ENCODE measurements at places on chromosomes 12 and 14. TPM values are rescaled to one million over a fixed set of nuclear protein-coding genes. Genes with fewer than 3 reads are reported as not detected.

C14orf119 gene
- 56.8 TPM for total RNA-seq

ADSS1 gene
- 9.9 TPM for total RNA-seq

CMAS gene
- 28.5 TPM for total RNA-seq

SERPINA10 gene
- total RNA-seq, result not detected

TNFAIP2 gene
- 16.7 TPM for total RNA-seq

ITPR2 gene
- total RNA-seq, result 18.7 TPM

CACNA1C gene
- 27.0 TPM for total RNA-seq

OAS2 gene
- not detected for total RNA-seq

SLC4A8 gene
- total RNA-seq, result 2.4 TPM

SYNE3 gene
- total RNA-seq, result 21.4 TPM

- H3K4me1 ChIP-seq, result no peaks in the 10 kb centered on the region
- no peak for DNase-seq
- H3K4me3 ChIP-seq, result no peak overlapping the region
- no peaks in the 10 kb centered on the region for H3K27me3 ChIP-seq
Observed at GRCh38 chr12:111616177-111616623, 17.1 kb upstream of the ATXN2 start.

DNA sequence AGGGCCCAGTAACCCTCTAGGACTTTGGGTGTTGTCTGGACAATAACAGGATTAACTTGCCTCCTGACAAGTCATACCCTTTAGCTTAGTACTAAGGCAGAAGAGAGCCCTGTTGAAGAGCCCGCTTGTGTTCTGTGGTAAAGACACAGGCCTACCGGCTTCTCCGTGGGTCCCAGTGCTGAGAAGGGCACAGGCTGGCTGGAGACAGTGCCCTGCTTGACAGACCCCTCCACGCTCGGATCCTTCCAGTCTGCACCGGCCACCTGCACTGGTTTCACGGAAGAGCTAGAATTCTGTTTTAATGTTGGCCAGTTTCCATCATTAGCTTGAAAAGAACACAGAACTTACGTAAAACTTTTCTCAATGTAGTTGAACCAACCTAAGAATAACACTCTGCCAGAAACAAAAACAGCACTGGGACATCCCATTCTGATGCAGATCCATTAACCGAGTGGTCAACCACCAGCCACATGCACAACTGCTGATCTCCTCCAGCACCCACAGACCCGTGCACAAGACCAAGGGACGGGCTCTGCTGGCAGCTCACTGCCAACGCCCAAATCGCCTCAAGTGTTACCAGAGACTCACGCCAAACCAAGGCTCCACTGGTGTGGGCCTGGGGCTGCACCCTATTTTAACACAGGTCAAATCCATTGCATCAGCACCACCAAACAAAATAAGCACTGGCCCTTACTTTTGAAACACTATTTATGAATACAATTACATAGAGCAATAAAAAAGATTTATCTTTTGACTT lies 27.1 kb downstream of the ZFYVE21 start:
- H3K4me3 ChIP-seq, result no peak overlapping the region
- H3K27me3 ChIP-seq, result no peaks in the 10 kb centered on the region
- H3K27ac ChIP-seq, result no peak overlapping the region
- peaks cover 11% of the 10 kb centered on the region for H3K4me1 ChIP-seq

DNA sequence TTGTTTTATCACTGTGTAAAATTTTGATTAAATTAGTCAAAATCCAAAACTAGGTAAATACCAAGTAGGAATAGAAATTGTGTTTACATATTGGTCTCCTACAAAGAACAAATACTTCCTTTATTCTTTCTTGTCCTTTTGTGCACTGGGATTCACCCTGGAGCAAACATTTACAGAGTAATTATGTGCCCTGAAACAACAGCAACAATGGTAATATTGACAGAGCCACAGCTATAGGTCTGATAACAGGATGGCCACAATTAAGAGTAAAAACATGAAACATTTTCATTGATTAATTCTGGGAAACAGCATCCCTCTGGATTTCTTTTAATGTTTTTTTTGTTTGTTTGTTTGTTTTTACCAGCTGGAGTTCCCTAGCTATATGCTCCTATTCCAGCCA lies 61.2 kb downstream of the SLC38A6 start:
- no peaks in the 10 kb centered on the region for H3K27me3 ChIP-seq
- H3K27ac ChIP-seq, result no peak overlapping the region
- peaks cover 4% of the 10 kb centered on the region for H3K36me3 ChIP-seq
- no peak overlapping the region for H3K4me3 ChIP-seq

DNA sequence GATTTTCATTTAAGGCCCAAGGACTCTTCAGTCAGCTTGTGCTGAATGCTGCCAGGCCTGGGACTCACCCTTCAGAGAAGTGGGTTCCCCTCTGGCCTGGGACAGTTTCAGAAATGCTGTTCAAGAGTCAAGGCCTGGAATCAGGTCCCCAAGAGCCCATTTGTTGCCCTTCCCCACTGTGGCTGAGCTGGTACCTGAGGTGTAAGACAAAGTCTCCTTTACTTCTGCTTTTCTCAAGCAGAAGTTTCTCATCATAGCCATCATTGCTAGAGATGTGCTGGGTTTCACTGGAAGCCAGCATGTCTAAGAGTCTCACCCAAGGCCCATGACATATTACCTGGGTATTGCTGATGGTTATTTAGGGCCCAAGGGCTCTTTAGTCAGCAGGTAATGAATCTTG lies 8.9 kb downstream of the FANCM start:
- H3K36me3 ChIP-seq, result no peaks in the 10 kb centered on the region
- DNase-seq, result no peak
- H3K27ac ChIP-seq, result no peak overlapping the region
- no peak overlapping the region for H3K4me3 ChIP-seq
- H3K4me1 ChIP-seq, result no peaks in the 10 kb centered on the region

GRCh38 chr12:76189851-76190250 lies 105.4 kb upstream of the NAP1L1 start:
- DNase-seq, result no peak
- H3K27ac ChIP-seq, result no peak overlapping the region
- no peaks in the 10 kb centered on the region for H3K36me3 ChIP-seq
- H3K4me3 ChIP-seq, result no peak overlapping the region

DNA sequence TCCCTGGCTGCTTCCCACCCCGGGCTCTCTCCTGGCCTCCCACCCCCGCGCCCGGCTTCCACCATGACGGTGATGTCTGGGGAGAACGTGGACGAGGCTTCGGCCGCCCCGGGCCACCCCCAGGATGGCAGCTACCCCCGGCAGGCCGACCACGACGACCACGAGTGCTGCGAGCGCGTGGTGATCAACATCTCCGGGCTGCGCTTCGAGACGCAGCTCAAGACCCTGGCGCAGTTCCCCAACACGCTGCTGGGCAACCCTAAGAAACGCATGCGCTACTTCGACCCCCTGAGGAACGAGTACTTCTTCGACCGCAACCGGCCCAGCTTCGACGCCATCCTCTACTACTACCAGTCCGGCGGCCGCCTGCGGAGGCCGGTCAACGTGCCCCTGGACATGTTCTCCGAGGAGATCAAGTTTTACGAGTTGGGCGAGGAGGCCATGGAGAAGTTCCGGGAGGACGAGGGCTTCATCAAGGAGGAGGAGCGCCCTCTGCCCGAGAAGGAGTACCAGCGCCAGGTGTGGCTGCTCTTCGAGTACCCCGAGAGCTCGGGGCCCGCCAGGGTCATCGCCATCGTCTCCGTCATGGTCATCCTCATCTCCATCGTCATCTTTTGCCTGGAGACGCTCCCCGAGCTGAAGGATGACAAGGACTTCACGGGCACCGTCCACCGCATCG lies 1.8 kb downstream of the KCNA1 start:
- H3K27me3 ChIP-seq, result peaks cover 63% of the 10 kb centered on the region
- no peak overlapping the region for H3K4me3 ChIP-seq
- H3K36me3 ChIP-seq, result peaks cover 8% of the 10 kb centered on the region
- DNase-seq, result no peak
- H3K4me1 ChIP-seq, result peaks cover 19% of the 10 kb centered on the region

DNA sequence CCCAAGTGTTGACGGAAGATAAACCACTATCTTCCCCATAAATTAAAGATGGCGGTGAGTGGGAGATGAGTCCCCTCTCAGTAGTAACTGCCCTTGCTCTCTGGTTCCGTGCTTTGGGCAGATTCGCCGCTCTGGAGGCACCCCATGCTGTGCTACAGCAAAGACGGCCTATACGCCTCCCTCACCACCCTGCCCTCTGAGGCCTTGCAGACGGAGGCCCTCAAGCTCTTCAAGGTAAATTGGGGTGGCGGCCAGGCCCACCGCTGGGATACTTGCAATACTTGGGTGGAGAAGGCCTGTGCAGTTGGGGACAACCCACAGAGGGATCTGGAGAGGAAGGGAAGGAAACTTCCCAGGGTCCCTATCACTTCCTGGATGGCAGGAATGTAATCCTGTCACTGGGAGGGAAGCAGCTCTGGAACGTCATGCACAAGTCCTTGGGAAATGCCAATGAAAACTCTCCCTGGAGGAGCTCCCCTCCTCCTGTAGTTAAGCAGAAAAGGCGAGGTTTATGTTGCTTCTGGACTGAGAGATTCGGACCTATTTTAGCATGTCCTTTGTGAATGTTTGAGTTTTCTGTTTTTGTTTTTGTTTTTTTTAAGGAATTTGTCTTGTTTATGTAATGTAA lies 22.8 kb downstream of the PIGH start:
- H3K36me3 ChIP-seq, result no peaks in the 10 kb centered on the region
- H3K27ac ChIP-seq, result no peak overlapping the region
- H3K4me3 ChIP-seq, result no peak overlapping the region

GRCh38 chr14:56137849-56138248 lies 19.6 kb downstream of the PELI2 start:
- DNase-seq, result no peak
- H3K27me3 ChIP-seq, result peaks cover 2% of the 10 kb centered on the region
- H3K4me3 ChIP-seq, result no peak overlapping the region
- H3K36me3 ChIP-seq, result no peaks in the 10 kb centered on the region

- no peaks in the 10 kb centered on the region for H3K27me3 ChIP-seq
- peaks cover 2% of the 10 kb centered on the region for H3K36me3 ChIP-seq
- H3K4me3 ChIP-seq, result no peak overlapping the region
- peaks cover 28% of the 10 kb centered on the region for H3K4me1 ChIP-seq
Observed at GRCh38 chr12:46487567-46488131, 115.1 kb upstream of the SLC38A2 start.

- H3K27me3 ChIP-seq, result peaks cover 2% of the 10 kb centered on the region
- H3K4me1 ChIP-seq, result no peaks in the 10 kb centered on the region
- H3K4me3 ChIP-seq, result no peak overlapping the region
- H3K36me3 ChIP-seq, result no peaks in the 10 kb centered on the region
- no peak for DNase-seq
Observed at GRCh38 chr14:24513009-24513408, 4.9 kb upstream of the CMA1 start.

DNA sequence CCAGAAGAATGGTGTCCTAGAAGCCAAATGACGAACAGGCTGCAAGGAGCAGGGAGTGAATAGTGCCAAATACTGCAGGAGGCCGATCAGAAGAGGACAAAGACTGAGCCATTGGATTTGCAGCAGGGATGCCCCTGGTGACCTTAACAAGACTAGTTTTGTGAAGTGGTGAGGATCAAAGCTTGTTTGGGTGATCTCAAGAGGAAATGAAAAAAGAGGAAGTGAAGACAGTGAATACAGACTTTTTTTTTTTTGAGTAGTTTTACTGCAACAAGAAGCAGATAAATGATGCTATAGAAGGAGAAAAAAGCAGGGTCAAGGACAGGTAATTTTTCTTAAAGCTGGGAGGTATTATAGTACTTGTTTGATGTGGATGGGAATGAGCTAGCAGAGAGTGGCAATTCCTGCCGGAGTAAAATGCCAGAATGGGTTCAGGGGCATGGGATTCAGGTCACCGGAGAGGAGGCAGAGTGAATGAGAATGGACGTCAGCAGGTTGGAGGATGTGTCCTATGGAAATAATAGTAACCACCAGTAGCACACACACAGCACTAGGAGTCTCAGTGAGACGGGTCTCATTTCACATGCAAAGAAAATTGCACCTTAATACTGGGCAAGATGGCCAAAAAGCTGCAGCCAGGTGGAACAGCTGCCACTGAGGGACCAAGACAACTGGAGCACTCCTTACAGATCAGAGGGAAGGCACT lies 345.8 kb upstream of the CCDC196 start:
- no peak overlapping the region for H3K27ac ChIP-seq
- no peak overlapping the region for H3K4me3 ChIP-seq
- no peaks in the 10 kb centered on the region for H3K4me1 ChIP-seq
- H3K27me3 ChIP-seq, result no peaks in the 10 kb centered on the region

DNA sequence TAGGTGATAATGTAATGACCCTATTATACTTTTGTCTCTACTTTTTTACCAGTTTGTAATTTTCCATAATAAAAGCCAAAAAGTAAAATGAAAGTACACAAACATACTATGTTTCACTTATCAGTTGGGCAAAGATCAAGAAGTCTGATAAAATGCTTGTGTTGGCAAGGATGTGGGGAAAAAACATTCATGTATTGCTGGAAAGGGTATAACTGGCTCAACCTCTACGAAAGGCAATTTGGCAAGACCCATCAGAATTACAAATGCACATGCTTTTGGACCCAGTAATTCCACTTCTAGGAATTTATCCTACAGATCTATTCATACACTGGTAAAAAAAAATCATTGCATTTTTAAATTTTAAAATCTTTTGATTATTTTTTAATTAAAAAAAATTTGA lies 68.0 kb downstream of the SPTB start:
- peaks cover 33% of the 10 kb centered on the region for H3K4me1 ChIP-seq
- no peaks in the 10 kb centered on the region for H3K36me3 ChIP-seq
- H3K27ac ChIP-seq, result no peak overlapping the region
- H3K27me3 ChIP-seq, result no peaks in the 10 kb centered on the region

- H3K4me3 ChIP-seq, result no peak overlapping the region
- H3K27ac ChIP-seq, result no peak overlapping the region
- no peaks in the 10 kb centered on the region for H3K4me1 ChIP-seq
- no peak for DNase-seq
- peaks cover 38% of the 10 kb centered on the region for H3K27me3 ChIP-seq
Observed at GRCh38 chr12:113980537-113981337, 14.6 kb upstream of the RBM19 start.

DNA sequence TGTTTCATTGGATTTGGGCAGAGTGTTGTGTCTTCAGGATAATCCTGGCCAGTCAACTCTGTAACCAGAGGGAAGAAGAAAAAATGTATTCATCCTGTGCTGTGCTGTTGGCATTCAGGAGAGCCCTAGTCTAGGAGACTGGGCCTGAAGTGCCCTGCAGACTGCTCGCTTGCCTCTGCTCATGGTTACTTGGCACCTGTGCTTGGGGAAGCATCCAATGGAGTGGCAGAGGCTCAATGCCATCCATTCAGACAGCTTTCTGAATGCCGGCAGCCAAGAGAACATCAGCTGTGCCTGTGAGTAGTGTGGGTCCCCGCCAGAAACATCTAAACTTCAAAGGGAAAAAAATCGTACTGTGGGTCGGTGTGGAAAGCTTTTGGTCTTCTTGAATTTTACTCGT lies 124.2 kb downstream of the SRGAP1 start:
- DNase-seq, result no peak
- peaks cover 39% of the 10 kb centered on the region for H3K4me1 ChIP-seq
- no peak overlapping the region for H3K27ac ChIP-seq
- H3K27me3 ChIP-seq, result no peaks in the 10 kb centered on the region
- no peaks in the 10 kb centered on the region for H3K36me3 ChIP-seq
- no peak overlapping the region for H3K4me3 ChIP-seq

DNA sequence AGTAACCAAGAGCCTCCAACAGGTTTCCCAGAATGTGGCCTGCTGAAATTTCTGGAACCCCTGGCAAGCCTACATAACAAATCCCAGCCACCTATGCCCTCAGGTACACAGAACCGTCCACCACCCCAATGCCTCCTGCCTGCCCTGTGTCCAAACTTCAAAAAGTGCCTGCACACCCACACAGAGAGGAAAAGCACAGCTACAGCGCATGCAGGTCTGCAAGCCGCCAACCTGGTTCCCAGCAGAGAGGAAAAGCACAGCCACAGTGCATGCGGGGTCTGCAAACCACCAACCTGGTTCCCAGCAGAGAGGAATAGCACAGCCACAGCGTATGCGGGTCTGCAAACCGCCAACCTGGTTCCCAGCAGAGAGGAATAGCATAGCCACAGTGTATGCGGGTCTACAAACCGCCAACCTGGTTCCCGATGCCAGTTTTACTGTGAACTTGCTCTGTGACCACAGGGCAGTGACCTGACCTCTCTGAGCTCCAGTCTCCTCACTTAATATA lies 113.5 kb downstream of the SCARB1 start:
- no peak for DNase-seq
- H3K27ac ChIP-seq, result no peak overlapping the region
- no peak overlapping the region for H3K4me3 ChIP-seq
- H3K27me3 ChIP-seq, result no peaks in the 10 kb centered on the region
